ENCODE measurements at places on chromosomes 16 and 17.
A peak's percentile ranks its signal among the peaks of the same experiment; 100 is the strongest.

DNA sequence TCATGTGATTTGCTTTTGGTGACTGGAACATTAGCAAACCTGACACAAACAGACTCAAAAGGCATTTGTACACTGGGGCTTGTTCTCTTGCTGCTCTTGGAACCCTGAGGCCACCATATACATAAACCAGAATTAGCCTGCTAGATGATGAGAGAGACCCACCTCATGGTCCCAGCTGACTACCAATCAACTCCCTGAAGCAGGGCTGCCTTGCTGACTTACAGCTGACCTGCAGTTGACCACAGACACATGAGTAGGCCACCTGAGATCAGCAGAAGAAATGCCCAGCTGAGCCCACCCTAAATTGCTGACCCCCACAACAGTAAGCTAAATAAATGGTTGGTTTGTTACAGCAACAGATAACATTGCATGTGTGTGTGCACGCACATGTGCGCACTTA lies 28.7 kb downstream of the BRIP1 start:
- no peak for DNase-seq

DNA sequence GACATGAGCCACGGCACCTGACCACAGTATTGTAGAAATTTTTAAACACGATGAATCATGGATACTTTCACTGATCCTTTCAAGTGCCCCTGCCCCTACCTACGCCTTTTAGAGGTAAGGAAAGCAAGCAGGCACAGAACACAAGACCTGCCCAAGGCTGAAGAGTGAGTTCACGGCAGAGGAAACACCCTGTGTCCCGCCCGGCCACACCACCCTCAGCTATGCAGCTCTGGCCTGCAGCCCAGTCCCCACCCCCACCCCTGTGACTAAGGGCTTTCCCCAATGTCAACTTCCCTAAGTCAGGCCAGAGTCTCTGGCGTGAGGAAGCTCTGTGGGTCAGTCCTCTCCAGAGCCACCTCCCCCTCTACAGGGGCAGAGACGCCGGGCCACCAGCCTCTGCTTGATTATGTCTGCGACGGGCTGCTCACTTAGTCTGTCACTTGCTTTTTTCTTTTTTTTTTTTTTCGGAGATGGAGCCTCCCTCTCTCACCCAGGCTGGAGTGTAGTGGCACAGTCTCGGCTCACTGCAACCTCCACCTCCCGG lies 8.4 kb downstream of the SLC16A5 start:
- DNase-seq, result no peak

DNA sequence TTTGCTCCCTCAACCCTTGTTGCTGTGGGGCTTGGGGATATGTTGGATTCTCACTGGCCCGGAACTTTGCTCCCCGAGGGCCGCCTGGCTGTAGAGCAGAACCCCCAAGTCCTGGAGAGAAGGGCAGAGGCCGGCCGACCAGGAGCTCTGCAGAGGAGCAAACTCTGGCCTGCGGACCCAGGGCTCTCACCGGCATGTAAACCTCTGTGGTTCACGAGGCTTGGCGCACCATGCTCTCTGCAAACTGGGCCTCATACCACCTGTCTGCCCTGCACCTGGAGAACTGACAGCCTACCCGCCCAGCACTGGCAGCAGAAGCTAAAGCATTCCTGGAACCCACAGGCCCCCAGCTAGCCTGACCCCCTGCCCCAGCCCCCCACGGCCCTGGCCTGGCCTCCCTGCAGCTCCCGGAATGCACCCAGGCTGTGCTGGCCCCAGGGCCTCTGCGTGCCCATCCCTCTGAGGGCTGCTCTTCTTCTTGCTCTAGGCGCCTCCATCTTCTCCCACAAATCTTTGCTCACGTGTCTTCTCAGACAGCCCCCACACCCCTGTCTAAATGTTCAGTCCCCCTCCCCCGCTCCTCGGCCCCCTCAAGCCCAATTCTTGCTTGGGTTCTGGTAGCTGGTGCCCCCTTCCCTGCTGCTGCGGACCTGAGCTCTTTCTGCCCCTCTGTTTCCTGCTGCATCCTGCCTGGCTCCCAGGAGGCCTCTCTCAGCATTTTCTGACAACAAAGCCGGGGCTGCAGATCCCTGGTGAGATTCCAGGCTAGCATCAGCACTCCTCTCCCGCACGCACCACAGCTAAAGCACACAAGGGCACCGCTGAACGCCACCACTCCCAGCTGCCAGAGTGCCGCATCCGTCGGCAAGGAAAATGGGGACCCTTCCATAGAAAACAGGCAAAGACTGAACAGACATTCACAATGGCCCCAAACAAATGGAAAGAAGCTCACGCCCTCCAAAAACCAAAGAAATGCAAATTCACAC lies 23.3 kb downstream of the ACTG1 start:
- DNase-seq, result no peak

DNA sequence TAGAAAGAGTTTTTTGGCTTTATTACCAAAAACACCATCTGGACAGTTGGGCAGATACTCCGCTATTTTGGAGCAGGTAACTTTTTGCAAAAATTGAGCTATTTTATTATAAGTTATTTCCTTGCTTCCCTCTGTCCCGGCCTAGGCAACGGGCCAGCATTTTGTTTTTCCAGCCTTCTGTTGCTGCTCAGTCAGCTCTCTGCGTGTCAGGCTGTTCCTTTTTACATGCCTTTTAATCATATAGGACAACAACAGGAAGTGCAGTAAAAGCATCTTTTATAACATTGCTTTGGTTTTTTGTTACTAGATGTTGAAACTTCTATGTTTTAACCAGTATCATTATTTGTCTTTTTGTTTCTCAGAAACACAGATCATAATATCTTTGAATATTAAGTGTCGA lies 30.4 kb downstream of the PPM1D start:
- DNase-seq, result no peak

DNA sequence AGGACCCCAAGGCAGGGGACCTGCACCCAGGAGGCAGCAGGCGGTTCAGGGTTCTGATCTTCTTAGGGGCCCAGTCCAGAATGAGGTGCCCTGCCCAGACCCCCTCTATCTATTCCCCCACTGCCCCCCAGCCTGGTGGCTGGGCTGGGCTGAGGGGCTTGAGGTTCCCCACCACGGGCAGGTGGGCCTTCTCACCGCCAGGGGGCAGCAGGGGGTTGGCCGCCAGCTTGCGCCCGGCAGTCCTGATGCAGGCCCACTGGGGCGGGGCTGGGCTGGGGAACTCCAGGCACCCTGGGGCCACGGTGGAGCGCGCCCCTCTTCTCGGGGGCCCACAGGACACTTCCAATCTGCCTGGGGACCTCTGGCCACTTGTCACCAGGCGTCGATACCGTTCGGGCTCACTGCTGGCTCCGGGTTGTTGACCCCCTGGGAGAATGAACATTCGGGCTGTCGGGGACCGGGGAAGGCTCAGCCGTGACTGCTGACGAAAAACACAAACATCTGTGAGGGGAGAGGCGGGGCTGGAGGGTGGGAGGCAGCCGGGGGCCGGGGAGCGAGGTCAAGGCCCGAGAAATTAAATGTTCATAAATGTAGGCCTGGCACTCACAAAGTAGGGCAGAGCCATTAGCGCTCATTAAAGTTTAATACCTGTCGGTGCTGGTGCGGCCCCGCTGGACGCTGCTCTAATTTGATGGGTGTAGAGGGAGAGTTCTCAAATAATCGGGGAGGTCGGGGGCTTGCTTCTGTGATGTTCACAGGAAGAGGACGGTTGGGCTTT lies 219.3 kb upstream of the GSE1 start:
- DNase-seq, result peak; percentile 93

- no peak for DNase-seq
These were observed 33.0 kb downstream of the MPRIP start for GRCh38 chr17:17075125-17075781.

DNA sequence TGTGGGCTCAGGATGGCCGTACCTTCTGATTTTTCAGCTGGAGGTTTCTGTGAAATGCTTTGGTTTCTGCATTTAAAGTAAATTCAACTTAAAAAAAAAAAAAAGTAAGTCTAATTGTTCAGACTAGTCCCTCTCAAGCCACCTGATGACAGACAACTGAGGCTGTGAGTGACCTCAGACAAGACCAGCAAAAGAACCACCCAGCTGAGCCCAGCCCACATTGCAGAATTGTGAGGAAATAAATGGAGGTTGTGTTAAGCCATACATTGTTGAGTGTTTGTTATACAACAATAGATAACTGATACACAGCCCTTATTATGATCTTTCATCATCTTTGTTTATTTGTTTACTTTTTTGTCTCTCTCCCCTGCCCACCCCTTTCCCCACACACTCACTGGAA lies 44.7 kb upstream of the CMIP start:
- DNase-seq, result no peak

DNA sequence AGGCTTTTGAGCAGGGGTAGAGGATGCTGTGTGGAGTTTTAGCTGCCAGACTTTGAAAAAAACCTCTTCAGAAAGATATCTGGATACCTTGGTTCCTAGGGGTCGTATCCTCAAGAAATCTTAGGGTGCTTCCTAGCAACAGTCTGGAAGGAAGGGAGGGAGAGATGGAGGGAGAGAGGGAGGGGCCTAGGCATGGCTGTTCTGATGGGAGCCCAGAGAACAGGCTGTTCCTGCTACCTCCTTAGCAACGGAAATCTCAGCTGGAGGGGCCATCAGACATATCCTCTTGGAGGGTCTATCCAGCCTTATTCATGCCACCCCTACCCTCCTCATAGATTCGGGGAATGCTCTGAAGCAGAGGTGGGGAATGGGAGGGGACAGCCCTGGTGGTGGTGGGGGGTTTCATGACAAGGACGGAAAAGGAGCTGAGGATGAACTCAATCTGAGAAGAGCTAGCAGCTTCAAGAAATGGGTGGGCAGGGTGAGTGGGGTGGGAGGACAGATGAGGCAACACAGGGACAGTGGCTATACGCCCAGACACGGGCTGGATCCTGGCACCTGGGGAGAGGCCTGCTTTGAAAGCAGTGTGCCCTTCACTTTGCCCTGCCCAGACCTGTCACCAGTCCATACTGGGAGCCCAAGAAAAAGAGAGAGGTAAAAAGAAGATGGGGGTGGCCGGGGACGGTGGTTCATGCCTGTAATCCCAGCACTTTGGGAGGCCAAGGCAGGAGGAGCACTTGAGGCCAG lies 2.9 kb upstream of the THRA start:
- DNase-seq, result no peak

- DNase-seq, result no peak
These were observed 937.7 kb downstream of the CDH11 start for GRCh38 chr16:64184156-64184555.

DNA sequence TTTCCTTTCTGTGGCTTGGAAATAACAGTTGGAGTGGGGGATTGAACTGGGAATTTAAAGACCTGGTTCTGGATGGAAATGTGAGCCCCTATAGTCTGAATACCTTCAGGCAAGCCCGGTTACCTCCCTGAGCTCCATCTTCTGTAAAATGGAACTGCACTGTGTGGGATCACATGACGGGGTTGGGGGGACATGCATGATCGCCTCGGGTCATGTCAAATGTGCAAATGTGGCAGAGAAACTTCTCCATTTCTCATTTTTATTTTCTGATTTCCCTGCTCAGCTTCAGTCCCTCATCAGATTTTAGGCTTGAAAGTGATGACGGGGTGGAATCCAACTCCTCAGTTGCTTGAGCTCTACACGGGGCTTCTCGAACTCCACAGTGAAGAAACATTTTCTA lies 1.5 kb downstream of the MT1B start:
- DNase-seq, result no peak

DNA sequence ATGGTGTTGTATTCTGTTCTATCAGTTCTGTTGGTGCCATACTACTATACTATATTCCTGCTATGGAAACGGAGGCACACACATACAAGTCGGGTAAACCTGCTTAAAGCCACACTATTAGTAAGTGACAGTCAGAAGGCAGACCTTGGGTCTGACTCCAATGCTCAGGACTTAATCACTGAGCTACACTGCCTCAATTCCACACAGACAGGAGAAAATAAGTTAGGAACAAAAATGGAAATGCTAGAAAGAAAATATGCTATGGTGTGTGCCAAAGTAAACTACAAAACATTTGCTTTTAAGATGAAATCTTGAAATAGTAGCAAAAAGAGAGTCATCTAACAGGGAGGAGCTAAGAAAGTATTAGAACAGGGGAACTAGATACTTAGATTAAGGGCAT lies 48.1 kb downstream of the MYO1D start:
- DNase-seq, result no peak

DNA sequence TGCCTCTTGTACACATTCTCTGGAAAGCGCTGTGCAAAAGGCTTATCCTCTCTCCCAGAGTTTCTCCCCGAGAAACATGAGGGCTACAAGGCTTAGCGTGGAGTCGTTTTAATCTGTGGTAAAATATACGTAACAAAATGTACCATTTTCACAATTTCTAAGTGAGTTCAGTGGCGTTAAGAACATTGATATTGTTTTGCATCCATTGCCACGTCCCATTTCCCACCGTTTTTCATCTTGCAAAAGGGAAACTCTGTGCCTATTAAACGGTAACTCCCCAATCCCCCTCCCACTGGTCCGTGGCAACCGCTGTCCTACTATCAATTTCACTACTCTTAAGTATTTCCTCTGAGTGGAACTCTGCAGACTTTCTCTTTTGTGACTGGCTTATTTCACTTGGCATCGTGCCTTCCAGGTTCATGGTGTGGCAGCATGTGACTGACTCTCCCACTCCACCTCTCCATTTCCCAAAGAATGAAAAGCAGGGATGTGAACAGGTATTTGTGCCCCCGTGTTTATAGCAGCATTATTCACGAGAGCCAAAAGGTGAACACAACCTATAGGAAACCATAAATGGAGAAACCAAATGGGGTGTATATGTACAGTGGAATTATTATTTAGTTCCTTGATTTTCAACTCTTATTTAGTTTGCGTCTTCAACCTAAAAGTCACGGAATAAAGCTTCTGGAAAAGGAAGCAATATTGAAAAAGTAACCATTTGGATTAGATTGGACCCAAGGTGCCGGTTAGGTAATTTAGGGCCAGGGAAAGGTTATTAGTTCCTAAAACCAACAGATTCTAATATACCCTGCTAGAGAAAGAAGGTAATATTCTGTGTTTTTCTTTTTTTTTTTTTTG lies 1.1 kb upstream of the USP32 start:
- no peak for DNase-seq

DNA sequence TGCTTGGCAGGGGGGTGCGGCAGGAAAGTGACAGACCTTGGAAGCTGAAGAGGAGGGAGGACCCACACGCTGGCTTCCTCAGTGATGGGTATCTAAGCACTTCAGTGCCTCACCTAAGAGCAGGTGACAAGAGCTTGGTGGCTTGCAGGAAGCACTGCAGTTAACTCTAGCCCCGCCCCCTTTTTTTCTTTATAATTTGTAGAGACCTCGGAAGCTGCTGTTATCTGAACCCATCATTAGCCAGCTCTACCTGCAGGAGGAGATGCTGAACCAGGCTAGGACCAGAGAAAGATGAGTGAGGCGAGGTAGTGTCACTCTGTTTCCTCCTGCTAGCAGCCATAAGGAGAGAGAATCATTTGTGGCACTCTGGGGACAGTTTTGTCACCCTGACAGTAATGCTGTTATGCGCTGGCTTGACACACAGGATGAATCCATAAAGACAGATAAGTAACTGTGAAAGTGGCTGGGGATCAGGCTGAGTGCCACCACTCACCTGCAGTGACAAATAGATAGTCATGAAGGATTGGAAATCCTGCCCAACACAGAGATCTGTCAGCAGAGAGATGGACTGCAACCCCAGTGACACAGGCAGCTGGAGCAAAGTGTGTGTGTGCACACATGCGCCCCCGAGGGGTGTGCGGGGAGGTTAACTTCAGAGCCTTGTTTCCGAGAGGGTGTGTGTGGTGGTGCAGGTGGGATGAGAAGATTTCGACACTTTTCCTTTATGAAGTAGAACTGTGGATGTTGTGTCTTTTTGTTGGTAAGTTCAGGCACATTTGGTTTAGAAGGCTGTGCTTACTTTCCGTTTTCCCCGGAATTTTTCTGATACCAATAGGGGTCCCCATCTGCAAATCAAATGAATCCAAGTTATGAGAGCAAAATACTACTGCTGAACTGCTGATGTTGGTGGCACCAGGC lies 224.0 kb downstream of the IRX3 start:
- DNase-seq, result no peak

GRCh38 chr16:1767116-1767994 lies 4.0 kb downstream of the NME3 start:
- DNase-seq, result no peak

GRCh38 chr16:12471383-12471782 lies 332.3 kb downstream of the CPPED1 start:
- DNase-seq, result no peak

Measured in GM19239 (cell line).